ENCODE measurements at places on chromosomes 3 and 15.

DNA sequence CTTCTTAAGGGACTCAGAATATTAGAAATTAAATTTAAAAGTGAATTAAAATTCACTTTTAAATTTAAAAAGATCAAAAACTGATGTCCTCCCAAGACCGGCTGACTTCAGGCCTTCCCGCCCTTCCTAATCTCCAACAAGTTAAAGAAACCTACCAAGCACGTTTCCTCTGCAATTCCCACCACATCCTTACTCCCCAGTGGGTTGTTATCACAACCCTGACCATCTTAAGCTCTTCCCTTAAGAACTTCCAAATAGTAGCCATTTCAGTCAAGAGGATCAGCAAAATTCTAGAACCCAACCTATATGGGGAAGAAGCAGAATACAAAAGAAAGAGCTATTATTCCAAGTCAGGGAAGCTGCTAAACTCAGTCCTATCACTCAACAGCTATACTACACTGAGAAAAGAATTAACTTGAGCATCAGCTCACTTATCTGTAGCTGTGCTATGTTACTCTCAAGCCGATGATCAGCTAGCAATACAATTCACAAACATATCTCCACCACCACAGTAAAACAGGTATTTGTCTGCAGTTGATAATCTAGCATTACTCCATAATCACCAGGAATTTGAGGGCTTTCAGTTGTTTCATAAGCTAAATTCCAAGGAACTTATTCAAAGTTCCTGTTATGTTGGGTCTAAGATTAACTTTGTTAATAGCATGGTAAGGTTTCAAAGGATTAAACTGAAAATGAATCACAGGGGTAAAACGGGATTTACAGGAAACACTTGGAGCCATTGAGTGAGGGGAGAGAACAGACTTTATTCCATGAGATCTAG lies 14.3 kb downstream of the ABCC5 start:
- DNase-seq = no peak

DNA sequence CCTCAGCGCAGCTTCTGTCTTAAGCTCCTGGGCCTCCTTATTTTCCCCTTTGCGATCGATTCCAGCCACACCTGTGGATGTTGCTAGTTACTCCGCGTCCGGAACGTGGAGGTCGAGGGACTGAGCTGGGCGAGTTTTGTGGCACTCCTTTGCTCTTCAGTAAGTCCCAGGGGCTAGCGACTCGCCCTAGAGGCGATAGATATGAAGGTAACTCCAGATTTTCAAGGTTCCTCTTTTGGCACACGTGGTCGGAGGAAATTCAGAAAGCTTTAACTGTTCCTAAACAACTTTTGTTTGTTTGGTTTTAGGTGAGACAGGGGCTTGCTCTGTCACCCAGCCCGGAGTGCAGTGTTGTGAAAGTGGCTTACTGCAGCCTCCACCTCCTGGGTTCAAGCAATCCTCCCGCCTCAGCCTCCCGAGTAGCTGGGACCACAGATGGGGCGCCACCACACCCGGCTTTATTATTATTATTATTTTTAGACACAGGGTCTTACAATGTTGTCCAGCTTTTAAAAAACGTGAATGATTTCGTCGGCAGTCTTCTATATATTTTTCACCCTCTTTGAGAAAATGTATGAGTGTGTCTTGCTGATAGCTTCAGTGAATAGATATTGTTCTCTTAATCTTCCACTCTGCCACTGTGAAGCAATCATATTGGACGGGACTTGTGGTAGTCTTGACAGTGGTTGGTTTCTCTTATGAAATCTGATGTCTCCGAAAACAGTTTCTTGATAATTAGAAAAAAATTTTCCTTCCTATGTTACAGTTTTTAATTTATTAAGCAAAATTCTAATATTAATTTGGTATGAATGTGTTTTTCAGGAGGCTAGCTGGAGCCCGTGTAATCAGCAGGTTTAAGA lies 785 bp downstream of the MFSD1 start:
- peak; percentile 40 for DNase-seq

- DNase-seq = no peak
These were observed 246.9 kb upstream of the LRIG1 start for GRCh38 chr3:66747696-66748095.

GRCh38 chr15:41881920-41882688 lies 11.7 kb downstream of the SPTBN5 start:
- no peak for DNase-seq

DNA sequence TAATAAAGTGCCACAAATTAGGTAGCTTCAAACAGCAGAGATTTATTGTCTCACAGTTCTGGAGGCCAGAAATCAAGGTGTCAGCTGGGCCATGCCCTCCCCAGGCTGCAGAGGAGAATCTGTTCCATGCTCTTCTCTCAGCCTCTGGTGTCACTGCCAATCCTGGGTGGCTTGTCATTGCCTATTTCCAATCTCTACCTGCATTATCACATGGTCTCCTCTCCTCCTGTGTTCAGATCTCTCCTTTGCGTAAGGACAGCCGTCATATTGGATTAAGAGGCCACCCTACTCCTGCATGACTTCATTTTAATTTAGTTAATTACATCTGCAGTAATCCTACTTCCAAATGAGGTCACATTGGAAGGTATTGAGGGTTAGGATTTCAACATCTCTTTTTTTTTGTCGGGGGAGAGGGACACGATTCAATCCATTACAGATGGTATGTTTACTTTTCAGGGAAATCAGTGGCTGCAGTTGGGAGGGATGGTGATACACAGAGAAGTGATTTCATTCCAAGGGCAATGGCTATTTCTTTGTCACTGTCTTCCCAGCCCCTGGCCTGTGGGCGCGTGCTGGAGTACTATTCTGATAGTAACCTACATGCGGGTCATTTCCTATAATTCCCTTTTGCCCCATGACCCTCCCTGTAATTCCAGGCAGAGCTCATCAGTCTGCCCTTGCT lies 169.4 kb downstream of the MINAR1 start:
- no peak for DNase-seq

DNA sequence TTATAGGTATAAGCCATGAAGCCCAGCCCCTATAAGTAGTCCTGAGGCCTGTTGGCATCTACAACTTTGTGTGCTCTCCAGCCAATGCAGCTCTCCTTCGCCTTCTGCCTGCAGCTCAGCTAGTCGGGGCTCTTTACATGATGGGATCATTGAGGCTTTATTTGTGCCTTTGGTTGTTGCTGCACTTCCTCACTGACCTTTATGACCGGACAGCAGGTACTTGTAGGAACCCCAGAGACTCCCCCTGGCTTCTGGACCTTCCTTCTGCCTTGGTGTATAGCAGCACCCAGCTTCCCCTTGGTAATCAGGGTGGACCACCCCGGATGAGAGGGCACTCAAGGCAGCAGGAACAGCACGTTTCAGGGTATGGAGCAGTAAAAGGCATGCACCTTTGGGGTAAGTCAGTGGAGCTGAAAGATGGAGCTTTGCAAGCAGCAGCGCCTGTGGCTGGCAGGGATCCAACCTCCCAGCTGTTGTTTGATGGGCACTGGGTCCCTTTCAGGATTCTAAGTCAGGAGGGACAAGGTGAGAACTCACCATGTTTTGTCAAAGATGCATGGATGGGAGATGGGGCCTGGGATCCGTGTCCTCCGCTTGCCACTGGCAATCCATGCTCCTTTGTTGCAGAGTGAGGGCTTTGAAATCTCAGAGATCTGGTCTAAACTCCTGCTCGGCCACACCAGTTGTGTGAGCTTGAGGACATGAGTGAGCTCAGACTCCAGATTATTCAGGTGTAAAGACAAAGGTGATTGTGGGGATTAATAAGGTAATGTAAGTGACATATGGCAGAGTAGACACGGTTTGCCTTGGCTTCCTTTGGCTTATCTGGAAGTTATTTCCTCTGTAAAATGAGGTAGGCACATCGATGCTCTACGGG lies 65.1 kb upstream of the KLF13 start:
- DNase-seq = no peak

DNA sequence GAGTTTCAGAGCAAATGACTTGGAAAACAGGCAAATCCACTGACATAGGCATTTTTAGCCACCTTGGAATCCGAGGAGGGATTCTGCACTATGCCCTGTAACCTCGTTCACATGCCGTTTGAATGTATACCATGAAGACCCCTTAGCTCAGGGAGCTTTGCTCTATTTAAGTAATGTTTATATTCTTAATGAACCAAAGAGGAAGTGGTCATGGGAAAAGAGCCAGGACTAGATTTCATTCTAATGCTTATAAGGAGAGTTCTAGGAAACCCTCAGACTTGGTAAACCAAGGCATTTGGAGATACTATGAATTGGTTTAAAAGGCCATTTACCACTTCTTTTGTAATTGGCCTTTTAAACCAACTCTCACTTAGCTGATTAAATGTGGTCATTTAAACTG lies 178.9 kb downstream of the IGF1R start:
- DNase-seq = peak; percentile 26

DNA sequence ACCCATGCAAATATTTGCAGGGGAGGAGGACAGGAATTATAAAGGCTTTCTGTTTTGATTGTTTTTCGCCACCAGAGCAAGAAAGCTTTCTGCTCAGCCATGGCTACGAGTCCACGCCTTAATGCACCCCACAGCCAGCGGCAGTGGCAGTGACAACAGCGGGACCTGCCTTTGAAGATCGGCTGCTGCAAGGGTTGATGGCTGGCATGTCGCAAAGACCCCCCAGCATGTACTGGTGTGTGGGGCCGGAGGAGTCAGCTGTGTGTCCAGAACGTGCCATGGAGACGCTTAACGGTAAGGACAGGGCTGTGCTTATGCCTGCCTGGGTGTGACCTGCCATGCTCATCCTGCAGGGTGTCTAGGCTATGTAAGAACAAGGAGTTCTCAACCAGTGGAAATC lies 5.3 kb downstream of the LRRK1 start:
- DNase-seq = no peak

- no peak for DNase-seq
These were observed 33.1 kb downstream of the BTD start for GRCh38 chr3:15634671-15635070.

GRCh38 chr3:120393761-120394160 lies 44.6 kb upstream of the LRRC58 start:
- DNase-seq = no peak

DNA sequence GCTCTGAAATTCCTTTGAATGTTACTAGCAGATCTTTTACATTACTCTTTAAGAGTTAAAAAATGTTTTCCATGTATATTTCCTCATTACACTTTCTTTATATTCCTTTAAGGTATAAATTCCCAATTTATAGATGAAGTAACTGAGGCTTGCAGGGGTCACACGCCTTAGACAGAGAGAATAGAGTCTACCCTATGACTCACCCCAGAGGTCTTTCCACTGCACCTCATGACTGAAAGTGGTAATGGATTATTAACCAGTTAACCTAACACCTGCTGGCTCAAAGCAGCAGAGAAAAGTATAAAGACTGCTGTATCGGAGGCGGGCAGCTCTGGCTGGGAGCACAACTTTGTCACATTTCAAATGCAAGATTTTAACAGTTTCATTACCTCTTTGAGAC lies 37.7 kb downstream of the LDHAL6B start:
- DNase-seq = no peak

DNA sequence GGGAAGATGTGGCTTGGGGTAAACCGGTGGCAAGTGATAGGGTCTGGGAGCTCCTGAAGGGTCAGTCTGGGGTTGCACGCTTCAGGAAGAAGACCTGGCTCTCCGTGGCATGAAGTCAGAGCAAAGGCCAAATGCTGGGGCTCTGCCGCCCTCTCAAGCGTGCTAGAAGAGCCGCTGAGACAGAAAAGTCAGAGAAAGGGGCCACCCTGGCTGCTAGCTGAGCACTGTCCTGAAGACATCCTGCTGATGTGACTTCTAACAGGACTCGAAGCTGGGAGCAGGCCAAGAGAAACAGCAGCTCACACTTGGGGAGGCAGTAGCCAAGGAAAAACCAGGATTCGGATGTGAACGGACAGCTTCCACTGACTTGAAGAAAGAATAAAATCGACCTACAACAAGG lies 270.4 kb downstream of the OCA2 start:
- DNase-seq = no peak

GRCh38 chr15:100836501-100836900 lies 43.1 kb upstream of the ALDH1A3 start:
- DNase-seq = no peak

- DNase-seq = no peak
These were observed 95.3 kb upstream of the SOX2 start for GRCh38 chr3:181616088-181617070.

GRCh38 chr3:119225121-119225520 lies 15.6 kb downstream of the B4GALT4 start:
- DNase-seq = no peak

DNA sequence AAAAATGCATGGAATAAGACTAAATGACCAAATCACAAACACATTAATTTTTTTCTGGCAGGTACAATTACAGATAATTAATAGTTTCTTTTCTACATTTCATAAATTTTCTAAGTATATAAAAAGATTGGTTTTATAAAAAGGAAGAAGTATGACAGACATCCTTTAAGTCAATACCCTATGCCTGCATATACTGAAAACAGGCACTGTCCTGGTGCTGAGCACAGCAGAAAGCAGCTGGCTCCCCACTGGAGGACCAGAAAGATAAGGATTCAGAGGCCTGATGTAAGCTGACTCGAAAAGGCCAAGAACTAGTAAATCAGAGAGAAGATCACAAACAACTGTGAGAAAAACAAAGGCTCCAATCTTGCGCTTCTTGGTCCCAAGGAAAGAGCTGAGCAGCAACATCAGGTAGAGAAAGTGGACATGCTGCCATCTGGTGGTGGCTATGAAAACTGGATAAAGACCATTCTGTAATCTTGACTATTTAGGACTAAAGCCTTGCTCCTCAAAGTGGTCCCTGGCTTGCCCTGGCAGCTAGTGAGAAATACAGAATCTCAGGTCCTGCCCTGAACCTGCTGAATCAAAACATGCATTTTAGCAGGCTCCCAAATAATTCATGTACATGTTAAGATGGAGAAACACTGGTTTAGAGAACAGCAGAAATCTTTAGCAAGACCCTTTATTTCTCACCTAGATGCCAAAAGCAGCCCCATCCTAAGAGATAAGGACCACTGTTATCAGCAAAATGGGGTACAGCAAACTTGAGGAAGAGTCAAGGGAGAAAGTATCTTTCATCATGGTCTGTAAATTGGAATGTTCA lies 76.0 kb downstream of the TRANK1 start:
- DNase-seq = peak; percentile 28

DNA sequence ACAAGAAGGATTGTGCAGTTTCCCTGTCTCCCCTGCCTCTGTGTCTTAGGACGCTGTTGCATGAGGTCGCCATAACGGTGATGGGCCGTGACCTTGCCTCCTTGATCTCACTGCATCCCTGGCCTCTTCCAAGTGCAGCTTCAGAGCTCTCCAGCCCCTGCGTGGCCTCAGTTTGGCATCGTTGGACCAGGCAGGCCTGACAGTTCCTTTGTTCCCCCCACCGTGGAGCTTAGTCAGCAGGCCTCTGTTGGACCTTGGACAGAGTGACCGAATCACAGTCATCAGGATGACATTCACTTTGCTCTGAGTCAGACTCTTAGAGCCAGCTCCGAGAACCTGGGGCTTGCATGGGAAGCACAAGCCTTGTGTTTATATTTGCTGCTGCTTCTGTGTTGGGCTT lies 139.4 kb downstream of the OPA1 start:
- no peak for DNase-seq

GRCh38 chr15:68526269-68526668 lies 52.5 kb upstream of the CORO2B start:
- no peak for DNase-seq

DNA sequence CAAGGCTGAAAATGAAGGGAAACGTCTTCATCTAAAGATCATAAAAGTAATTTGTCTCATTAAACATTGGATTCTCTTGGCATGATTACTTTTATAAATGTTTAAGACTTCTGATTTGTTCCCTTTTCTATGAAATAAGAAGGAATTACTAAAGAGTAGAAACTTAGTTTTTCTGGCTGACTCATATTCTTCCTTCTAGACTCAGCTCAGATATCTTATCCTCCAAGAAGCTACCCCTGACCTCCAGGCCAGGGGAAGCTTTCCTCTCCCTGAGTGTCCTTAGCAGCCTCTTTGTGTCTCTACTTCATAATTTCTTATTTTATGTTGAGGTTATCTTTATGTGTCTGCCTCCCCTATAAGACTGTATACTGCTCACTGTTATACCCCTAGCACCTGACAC lies 291.9 kb upstream of the STT3B start:
- DNase-seq = no peak
